ENCODE measurements at places on chromosomes 7 and 10.

DNA sequence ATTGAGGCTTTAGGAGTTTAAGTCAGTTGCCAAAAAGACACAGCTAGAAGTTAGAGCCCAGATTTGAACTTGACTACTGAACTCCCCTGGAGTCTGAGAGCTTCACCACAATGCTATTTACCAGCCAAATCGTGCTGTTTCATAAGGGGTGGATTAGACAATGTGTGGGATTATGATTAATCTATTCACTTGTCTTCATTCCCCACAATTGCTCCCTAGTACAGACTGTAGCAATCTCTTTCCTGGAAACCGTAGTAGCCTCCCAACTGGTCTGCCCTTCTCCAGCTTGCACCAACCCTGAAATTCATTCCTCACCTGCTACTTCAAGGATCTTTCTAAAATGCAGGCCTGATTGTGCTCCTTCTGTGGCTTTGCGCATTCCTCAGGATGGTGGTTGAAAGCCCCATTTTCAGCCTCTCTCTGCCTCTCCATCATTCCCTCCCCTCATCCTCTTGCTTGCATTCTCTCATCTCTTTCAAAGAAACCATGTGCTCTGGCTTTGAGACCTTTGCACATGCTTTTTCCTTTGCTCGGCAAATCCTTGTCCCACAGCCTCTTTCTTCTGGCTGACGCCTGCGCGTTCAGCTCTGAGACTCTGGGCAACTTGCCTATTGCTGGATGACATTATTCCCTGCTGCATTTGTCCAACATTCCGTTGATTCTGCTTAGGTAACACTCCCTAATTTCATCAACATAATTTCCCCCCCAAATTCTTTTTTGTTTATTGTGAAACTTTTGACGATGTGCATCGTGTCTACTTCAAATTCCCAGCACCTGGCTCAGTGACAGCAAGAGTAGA, 145.1 kb downstream of the ADRA2A start:
- DNase-seq = no peak

GRCh38 chr7:150313367-150313809, 9.8 kb upstream of the LRRC61 start:
- DNase-seq = no peak

DNA sequence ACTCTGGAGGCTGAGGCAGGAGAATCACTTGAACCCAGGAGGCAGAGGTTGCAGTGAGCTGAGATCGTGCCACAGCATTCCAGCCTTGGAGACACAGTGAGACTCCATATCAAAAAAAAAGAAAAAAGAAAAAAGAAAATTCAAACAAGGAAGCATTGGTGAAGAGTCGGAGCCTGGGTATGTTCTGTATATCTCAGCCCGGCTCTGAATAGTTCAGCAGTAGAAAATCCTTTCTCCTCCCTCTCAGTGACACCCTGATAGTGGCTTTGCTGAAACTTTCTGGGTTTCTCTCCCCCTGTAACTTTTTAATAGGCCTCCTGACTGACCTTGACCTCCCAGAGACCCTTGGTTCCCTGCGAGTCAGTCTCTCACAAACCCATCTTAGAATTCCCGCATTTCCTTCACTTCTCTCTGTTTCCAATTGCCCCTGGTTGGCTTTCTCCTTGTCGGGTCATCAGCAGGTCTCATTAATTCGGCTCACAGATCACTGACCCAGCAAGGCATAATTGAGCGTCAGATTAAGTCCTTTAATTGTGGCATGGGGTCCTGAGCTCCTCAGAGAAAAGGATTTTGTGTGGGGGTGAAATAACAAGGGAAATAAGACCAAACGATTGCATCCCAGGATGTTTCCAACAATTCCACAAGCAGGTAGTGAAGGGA, 541.6 kb upstream of the NRP1 start:
- no peak for DNase-seq

- DNase-seq = no peak
Measured at GRCh38 chr10:7492660-7493046, 81.8 kb upstream of the SFMBT2 start.

- no peak for DNase-seq
Measured at GRCh38 chr10:78255796-78256638, 222.4 kb downstream of the RPS24 start.

- DNase-seq = no peak
Measured at GRCh38 chr10:27746397-27747095, 927 bp upstream of the MKX start.

DNA sequence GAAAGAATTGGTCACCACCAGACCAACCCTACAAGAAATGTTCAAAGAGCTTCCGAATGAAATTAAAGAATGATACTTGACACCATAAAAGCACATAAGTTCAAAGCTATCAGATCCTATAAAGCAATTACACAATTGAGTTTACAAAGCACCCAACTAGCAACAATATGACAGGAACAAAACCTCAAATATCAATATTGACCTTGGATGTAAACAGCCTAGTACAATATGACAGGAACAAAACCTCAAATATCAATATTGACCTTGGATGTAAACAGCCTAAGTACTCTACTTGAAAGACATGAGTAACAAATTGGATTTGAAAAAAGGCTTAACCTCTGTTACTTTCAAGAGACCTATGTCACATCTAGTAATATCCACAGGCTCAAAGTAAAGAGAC, 1201.4 kb downstream of the XPNPEP1 start:
- no peak for DNase-seq

- DNase-seq = no peak
Measured at GRCh38 chr7:33156441-33156840, 27.1 kb downstream of the BBS9 start.

GRCh38 chr10:107692072-107692471, 527.6 kb upstream of the SORCS1 start:
- DNase-seq = no peak

GRCh38 chr10:48520594-48520993, 84.3 kb downstream of the ARHGAP22 start:
- no peak for DNase-seq
